ENCODE measurements at places on chromosomes 11 and 22.

DNA sequence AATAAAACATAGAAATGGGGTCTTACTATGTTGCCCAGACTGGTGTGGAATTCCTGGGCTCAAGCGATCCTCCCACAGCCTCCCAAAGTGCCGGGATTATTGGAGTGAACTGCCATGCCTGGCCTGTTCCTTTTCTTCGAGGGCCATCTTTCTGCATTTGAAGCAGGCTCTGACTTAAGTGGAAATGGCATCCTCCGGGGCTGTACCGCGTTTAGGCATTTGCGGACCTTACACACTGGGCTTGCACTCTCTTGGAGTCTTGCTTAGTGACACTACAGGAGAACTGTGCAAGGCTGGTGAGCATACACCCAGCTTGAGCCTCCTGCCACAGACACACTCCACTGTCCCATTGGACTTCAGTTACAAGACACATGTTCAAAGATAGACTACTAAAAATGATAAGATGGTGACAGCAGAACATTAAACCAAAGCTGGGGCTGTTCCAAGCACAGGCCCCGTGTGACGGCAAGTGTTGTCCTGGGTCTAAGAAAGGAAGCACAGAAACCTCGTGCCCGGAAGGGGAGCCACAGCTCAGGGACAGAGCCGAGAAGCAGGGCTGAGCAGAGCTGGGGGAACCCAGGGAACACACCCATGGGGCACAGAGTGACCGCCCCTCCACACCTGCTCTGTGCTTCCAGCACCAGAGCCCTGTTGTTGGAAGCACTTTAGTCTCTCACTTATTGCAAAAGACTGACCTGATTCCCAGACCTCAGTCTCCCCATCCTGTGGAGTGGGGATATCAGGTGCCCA, 59.0 kb upstream of the SHANK2 start:
- no peak for DNase-seq

- DNase-seq = no peak
These were observed 18.8 kb upstream of the AMOTL1 start for GRCh38 chr11:94749369-94749768.

DNA sequence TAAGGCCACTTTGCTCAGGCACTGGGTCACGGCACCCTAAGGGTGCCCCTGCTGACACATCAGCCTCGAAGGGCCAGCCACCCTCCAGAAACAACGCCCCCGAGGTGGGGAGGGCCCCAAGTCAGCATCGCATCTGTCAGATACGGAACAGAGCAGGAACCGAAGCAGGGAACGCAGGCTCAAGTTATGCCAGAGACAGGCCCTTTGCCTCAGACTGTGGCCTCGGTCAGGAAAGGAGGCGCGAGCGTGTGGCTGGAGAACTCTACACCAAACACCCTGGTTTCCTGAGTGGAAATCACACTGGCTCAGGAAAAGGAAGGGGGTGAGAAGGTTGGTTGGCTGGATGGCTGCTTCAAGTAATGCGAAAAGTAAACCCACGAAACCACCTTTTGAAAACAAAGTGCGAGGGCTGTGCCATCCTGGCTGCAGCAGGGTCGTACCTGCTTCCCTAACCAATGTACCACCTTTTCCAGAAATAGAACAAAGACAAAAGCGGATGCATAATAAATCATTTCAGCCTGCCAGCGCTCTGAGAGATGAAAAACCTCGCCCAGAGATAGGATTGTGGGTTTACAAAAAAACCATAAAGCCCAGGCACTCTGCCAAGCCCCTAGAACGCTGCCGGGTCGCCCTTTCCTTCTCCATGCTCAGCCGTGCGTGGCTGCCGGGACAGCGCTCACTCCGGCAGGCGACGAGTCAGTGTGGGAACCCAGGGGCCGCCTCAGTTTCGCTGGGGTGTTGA, 38.6 kb downstream of the TRMU start:
- DNase-seq = no peak

DNA sequence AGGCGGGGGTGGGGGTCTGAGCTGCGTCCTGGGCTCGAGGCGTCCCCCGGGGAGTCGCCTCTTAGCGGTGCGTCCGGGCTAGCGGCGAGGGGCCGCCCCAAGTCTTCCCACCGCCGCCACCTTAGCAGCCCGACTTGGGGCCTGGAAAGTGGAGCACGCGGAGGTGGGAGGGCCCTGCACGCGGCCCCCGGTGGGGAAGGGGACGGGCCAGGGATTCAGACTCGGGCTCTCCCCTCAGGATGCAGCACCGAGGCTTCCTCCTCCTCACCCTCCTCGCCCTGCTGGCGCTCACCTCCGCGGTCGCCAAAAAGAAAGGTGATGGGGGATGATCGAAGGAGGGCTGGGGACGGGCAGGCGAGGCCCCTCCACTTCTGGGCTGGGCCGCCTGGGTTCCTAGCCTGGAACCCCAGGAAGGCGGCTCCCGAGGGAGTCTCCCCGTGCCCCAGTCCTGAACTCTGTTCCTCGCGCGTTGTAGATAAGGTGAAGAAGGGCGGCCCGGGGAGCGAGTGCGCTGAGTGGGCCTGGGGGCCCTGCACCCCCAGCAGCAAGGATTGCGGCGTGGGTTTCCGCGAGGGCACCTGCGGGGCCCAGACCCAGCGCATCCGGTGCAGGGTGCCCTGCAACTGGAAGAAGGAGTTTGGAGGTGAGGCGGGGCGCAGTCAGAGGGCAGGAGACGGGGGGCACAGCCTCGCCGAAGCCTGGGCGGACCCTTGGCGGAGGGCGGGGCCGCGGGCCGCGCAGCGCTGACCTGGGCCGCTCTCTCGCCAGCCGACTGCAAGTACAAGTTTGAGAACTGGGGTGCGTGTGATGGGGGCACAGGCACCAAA, 563 bp downstream of the MDK start:
- DNase-seq = no peak

- no peak for DNase-seq
These were observed 579.0 kb downstream of the TBC1D22A start for GRCh38 chr22:47341464-47341863.

GRCh38 chr11:134981835-134982234, 569.8 kb upstream of the B3GAT1 start:
- no peak for DNase-seq

DNA sequence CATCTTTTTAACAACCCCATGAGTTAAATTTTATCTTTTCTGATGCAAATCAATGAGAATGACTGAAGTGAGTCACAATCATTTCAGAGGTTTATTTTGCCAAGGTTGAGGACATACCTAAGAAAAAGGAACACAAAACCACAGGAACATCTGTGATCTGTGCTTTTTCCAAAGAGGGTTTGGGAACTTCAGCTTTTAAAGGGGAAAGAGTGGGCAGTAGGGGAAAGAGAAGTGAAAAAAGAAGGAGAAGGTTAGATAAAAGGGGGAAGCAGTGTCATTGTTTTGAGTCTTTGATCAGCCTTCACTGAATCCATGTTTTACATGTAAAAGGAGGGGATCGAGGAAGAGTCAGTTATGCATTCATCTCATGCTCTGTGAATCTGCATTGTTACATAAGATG, 45.3 kb upstream of the SPON1 start:
- no peak for DNase-seq

- DNase-seq = no peak
These were observed 87.5 kb downstream of the ENTHD1 start for GRCh38 chr22:39806109-39806508.

GRCh38 chr11:11786234-11786633, 55.5 kb upstream of the USP47 start:
- DNase-seq = no peak

DNA sequence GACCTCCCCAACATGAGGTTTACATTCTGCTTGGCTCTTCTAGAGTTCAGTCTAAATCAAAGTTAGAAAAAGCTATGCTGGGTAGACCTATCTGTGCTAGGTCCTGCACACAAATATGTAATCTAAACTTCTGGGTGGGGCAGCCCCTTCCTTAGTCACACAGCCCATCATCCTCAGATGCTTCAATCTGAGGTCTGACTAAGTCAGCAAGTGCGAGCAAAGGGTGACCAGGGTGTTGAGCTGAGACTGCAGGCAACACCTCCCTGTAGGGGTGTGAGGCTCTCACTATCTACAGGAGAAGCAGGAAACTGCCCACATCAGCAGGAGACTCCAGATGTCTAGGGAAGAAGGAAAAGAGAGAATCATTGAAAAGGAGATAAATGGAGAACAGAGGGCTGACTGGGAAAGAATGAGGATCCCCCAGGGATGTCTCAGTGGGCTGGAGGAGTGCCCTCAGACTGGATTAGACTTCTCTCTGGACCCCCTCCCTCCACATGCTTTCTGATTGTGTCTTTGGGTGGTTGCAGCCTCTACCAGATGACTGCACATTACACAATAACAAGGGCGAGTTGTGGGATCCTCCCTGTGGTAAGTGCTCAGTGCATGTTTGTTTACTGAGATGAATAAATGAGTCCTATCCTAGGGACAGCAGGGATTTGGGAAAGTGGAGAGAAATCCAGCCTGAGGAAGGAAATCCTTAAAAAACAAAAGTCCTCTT, 266.2 kb upstream of the PLET1 start:
- DNase-seq = no peak

DNA sequence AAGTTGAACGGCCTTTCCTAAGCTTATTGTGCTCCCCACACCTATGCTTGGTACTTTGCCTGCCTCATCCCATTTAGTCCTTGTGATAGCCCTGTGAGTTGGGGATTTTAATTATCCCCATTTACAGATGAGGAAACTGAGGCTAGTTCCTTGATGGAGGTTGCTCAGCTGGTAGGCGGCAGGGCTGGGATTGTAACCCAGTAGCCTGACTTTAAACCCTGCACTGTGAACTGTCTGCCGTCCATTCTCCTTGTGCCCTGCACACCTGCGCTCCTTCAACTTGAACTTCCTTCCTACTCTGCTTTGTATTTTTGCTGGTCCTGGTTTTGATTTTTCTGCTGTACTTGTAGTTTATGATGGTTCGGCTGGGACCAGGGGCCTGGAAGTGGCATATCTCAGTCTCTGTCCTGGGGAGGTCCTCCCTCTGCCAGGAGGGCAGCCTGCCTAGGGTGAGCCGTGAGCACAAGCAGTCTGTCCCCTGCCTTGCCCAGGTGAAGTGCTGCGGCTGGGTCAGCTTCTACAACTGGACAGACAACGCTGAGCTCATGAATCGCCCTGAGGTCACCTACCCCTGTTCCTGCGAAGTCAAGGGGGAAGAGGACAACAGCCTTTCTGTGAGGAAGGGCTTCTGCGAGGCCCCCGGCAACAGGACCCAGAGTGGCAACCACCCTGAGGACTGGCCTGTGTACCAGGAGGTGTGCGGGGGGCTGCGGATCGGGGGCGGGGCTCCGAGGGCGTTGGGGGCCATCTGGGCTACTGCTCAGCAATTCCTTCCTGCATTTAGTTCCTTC, 52.4 kb downstream of the CD82 start:
- DNase-seq = no peak

DNA sequence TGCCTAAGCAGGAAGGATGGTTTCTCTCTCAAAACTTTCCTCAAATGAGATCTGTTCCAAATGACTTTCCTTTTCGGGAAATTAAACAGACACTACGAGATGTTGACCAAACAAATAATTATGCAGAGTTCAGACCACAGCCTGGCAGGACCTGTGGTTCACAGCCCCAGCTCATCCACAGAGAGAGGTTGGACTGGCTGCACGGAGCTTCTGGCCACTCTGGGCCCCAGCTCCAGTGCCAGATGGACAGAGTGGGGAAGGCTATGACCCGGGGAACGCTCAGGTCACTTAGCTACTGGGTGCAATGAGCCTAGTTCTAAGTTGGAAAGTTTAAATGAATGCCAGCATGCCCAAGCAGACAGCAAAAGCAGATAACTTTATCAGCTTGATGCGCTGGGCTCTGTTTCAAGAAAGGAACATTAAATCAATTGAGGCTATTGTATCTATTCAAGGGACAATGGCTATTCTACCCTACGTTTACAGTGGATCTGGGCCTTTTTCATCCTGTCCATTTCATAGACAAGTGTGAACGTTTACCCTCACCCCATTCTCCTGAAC, 155.7 kb upstream of the NARS2 start:
- DNase-seq = no peak

GRCh38 chr11:122226810-122227379, 110.9 kb upstream of the BLID start:
- no peak for DNase-seq

GRCh38 chr22:28983788-28984441, 77.7 kb downstream of the C22orf31 start:
- DNase-seq = no peak

- DNase-seq = no peak
These were observed 6.4 kb downstream of the CCDC89 start for GRCh38 chr11:85679576-85679975.

DNA sequence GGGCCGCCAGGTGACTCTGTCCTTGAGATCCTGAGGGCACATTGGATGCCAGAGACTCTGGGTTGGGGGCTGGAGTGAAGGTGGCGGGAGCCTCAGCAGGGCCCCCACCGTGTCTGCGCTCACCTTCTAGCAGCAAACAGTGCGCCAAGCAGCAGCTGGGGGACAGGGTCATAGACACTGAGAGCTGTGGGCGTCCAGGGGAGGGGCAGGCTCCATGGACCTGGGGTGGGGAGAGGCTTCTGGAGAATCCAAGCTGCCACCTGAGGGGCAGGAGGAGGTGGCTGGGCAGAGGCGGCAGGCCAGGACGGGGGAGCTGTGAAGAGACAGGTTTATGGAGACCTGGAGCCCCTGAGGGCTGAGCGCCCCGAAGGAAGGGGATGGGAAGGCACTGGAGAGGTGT, 8.0 kb downstream of the PHRF1 start:
- DNase-seq = no peak

- no peak for DNase-seq
These were observed 5.0 kb downstream of the EIF4G2 start for GRCh38 chr11:10803676-10804075.

GRCh38 chr11:103681855-103682254, 354.6 kb upstream of the DDI1 start:
- no peak for DNase-seq

DNA sequence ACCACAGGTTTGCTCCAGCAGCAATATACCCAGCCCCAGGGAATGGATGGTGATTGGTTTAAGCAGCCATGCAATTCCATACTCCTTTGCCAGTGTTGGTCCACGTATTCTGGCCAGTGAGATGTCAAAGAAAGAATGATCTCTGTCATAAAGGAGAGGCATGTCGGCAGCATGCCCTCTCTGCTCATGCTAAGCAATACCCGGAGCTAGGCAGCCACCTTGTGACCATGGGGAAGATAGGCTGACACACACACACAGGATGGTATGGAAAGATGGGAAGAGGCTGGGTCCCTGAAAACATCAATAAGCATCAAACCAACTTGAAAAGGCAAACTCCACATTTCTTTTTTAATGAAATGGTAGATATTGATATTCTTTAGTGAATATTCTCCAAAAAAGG, 5.1 kb downstream of the ABCC8 start:
- no peak for DNase-seq

- DNase-seq = no peak
These were observed 14.4 kb downstream of the EMID1 start for GRCh38 chr22:29219881-29220670.
